Stromal cell of bone marrow (primary cell): ENCODE measurements at places on chromosomes 13 and 19.

DNA sequence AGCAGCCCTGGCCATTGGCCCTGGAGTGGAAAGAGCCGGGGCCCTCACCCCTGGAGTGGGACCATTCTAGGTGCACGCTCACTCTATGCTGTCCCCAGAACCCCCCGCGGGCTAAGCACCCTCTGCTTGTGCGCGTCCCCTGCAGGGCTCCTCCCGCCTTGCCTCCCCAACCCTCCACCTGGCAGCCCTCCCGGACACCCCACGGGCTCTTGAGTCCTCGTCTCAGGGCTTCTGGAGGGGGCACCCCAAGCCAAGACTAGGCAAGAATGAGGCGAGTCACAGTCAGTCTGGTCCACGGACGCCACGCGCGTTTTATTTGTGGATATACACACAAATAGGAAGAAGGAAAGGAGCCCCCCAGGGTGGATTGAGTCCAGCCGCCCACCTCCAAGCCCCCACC, 7.0 kb upstream of the TMEM161A start:
- DNase-seq, result no peak

DNA sequence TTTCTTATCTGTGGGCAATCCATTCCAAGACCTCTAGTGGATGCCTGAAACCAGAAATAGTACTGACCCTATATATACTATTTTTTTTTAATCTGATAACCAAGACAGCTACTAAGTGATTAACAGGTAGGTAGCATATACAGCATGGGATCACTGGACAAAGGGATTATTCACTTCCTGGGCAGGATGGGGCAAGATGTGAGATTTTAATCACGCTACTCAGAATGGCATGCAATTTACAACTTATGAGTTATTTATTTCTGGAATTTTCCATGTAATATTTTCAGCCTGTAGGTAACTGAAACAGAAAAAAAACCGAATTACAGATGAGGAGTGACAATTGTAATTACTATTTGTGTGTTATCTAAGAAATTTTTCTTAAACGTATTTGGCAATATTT, 41.2 kb downstream of the ZIC2 start:
- DNase-seq, result no peak

- DNase-seq, result no peak
Observed at GRCh38 chr19:37669450-37669914, 14.2 kb upstream of the ZFP30 start.

DNA sequence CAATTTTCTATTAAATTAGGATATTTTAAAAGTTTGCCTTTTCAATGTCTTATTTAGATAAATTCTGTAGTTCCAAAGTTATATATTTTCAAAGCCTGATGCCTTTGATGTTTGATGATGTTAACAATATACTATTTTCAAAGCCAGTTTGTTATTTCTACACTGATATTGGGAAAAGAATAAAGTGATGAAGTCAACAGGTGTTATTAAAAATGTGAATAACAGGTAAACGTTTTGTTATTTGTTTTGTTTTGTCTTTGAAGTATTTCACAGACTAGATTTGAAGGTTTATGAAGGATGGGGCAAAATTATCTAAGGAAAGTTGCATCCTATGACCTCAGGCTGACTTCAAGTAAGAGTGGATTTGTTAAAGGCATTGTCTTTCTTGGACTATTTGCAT, 33.1 kb upstream of the ZNF420 start:
- DNase-seq, result no peak

GRCh38 chr13:101594936-101595335, 142.5 kb downstream of the ITGBL1 start:
- DNase-seq, result no peak

- DNase-seq, result no peak
Observed at GRCh38 chr19:9839415-9839814, 4.3 kb downstream of the PIN1 start.

- no peak for DNase-seq
Observed at GRCh38 chr13:24168979-24169378, 8.5 kb downstream of the SPATA13 start.

DNA sequence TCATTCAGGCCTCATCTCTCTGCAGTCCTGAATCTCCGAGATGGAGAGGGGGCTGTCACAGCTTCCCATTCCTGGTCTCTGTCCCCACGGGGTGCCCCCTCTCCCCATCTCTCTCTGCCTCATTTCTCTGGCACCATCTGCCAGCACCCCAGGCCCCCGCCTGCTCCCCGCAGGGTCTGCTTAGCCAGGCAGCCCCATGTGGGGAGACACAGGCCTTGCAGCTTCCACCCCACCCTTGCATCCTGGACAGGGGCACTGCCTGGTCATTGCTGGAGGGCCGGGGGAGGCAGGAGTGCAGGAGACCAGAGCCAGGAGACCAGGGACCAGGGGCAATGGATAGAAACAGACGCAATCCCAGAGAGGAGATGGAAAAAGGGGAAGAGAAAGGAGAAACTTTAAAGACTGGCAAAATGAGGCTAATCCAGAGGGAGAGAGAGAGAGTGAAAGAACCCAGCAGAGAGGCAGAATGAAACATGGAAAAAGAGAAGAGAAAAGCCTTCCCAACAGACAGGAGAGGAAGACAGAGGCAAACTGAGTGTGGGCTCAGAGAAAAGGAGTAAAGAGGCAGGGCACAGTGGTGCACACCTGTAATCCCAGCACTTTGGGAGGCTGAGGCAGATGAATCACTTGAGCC, 8.8 kb upstream of the GIPR start:
- DNase-seq, result no peak

DNA sequence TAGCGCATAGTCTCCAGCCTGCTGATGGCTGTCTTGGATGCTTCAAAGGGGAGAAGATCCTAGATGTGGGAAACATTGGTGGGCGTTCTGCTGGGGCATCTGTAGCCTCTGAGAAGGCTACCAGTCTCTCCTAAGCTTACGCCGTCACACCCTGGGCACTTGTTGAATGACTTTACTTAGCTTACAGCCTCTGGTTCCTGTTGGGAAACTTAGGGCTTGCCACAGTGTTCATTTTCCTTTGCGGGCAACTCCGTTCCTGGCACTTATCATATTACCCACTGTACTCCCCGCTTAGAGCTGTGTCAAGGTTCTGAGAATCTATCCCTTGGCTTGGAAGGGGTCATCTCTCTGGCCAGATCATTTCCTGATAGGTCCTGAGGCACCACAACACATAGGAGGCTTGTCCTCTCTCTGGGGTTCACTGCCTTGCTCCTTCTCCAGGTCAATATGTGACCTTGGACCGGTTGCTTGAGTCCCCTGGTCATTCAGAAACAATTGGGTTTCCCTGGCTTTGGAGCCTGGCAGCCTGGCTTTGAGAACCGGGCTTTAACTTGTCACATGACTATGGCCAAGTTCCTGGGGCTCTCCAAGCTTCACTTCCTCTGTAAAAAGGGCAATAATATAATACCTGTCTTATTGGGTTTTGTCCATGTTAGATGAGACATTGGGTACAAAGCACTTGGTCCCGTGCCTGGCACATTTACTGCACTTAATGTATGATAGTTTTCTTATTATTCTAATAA, 20.5 kb upstream of the ALOX5AP start:
- DNase-seq, result no peak

DNA sequence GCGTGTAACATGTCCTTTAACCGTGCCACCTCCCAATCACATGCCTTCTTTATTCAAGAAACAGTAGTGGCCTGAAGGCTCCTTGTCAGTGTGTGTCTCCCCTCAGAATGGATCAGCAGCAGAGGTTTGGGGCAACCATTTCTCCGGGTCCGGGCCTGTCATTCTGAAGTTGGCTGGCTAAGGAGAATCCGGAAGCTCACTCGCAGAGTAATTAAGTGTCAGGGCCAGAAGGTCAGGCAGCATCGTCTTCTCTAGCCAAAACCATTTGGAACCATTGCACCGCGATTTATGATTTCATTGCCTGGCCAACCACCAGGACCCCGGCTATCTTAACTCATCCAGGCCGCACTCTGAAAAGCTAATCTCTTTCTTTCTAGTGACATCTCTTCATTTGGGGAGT, 550.8 kb downstream of the EFNB2 start:
- no peak for DNase-seq

DNA sequence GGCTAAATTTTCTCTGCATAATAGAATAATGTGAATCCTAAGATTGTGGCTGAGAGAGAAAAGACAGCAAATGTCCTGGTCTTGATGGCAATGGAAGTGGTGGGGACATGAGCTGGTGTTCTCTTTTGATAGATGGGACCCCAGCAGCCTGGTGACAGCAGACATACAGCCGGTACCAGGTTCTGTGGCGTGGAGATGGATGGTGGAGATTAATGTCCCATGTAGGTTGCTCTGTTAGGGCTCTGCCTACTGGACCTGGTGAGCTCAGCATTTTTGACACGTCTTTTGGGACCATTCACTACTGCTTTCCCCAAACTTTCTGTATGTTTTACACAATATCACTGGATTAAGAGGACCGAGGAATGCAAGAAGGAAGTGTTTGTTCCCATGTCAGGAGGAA, 8.2 kb upstream of the SIGLEC14 start:
- DNase-seq, result no peak

GRCh38 chr19:14102756-14103155, 12.2 kb upstream of the SAMD1 start:
- DNase-seq, result no peak

DNA sequence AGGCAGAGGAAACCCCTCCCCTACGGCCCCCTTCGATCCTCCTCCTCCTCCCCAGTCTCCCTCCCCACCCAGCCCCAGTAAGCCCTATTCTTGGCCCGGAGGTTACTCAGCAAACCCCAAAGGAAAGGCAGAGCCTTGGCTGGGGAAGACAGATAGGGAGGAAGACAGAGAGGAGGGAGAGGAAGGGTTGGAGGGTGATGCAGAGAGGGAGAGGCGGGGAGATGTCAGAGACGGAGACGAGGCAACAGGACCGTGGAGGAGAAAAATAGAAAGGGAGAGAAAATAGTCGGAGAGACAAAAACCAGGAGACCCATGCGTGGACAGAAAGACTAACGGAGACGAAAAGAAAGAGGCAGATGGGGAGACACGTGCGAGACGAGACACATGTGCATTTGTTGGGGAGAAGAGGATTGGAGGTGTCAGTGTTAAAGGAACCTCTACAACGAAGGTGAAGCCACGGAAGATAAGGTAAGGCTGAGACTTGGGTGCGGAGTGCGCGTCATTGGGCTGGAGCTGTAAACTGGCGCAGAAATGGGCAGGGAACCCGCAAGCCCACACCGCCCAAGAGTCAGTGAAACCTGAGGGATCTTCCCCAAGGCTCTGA, 2.9 kb downstream of the TGFB1 start:
- no peak for DNase-seq

DNA sequence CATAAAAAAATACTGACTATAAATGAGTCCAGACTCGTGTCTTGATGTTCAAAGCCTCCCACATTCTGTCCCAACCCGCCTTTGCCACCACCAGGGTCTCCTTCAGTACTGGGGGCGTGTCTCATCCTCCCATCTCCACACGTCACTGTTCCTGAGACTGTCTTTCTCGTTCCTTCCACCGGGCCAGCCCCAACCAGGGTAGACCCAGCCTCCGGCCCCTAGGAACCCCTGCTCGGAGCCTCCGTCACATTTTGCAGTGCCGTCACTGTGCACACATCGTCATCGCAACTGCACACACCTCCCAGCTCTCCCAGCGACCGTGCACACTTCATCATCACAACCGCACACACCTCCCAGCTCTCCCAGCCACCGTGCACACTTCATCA, 73.4 kb downstream of the SPACA7 start:
- no peak for DNase-seq

DNA sequence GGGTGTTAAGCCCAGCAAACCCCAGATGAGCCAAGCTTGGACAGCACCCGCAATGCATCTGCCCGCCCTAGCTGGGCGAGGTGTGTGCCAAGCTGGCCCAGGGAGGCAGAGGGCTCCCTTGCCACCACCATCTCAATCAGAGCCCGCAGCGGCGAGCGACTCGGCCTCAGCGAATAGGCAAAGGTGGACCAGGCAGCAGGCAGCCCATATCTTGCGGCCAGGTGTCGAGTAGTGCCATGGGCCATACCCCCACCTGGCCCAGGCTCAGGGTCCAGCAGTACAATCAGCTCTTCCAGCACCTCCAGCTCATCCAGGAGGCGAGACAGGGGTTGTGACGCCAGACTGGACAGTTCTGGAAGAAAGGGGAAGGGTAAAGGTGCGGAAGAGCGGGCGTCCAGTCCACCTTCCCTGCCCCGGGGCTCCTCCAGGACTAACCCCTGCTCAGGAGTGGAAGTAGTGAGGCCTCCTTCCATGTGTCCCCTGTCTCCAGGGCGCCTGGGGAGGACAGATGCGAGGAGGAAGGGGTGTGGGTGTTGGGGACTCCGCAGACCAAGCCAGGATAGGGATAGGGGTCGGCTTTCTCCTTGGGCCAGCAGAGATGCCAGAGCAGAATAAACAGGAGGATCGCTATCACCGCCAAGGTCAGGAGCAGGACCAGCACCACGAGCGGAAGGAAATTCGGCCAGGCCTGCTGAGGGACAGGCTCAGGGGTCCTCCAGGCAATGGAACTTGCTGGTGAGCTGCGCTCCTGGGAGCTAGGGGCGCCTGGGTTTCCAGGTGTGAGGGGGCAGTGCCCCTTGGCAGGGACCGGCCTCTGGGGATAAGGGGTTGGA, 2.8 kb downstream of the IGFLR1 start:
- no peak for DNase-seq

DNA sequence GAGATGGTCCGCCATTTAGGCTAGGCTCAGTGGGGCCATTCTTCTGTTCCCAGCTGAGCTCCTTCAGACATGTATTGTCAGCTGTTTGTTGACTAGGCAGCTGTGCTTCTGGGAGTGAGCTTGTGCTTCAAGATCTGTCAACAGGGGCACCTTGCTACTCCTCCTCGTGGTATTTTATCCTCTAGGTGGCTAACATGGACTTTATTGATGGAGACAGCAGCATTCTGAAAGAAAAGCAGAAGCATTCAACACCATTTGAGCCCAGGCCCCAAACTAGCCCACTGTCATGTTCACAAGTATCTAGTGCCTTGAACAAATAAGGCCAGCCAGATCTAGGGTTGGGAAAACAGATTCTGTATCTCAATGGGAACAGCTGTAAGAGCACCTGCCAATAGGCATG, 65.9 kb downstream of the ZNF429 start:
- no peak for DNase-seq

DNA sequence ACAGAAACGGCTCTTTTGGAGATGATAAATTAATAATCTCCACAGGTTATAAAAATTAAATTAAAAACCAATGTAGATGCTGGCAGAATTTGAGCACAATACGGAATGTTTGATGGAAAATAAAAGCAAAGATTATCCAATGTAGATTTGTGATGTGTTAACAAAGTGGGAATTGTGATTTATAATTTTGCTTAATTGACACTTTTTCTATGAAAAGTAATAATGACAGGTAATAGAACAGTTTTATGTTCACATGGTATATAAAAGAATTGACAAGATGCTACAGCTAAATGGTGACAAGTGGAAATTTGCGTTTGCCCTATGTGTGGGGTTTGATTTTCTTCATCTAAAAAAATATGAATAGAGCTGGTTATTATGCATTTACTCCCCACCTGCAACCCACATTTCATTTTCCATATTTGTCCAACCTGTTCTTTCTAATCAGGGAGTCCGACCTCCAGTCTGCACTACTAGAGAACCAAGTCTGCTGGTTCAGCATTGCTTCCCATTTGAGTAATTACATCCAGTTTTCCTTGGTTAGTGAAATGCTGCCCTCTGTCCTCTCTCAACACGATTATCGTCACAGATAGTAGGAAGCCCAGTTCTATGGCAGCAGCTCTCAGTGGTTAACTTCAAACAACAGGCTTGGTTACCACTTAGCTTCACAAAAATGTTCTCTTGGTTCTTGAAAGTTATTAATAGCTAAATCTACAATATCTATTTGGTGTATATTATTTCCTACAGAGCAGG, 61.4 kb upstream of the SLITRK1 start:
- DNase-seq, result no peak

- DNase-seq, result no peak
Observed at GRCh38 chr13:99717959-99718674, 216.8 kb downstream of the TM9SF2 start.

GRCh38 chr13:21871382-21871781, 200.5 kb downstream of the FGF9 start:
- DNase-seq, result no peak

- no peak for DNase-seq
Observed at GRCh38 chr19:46357846-46358583, 11.1 kb downstream of the PPP5C start.
